ENCODE measurements at places on chromosomes 2 and 18.
A peak's percentile ranks its signal among the peaks of the same experiment; 100 is the strongest.

- DNase-seq = peak; percentile 63
Measured at GRCh38 chr2:163155279-163155883, 316.8 kb upstream of the KCNH7 start.

DNA sequence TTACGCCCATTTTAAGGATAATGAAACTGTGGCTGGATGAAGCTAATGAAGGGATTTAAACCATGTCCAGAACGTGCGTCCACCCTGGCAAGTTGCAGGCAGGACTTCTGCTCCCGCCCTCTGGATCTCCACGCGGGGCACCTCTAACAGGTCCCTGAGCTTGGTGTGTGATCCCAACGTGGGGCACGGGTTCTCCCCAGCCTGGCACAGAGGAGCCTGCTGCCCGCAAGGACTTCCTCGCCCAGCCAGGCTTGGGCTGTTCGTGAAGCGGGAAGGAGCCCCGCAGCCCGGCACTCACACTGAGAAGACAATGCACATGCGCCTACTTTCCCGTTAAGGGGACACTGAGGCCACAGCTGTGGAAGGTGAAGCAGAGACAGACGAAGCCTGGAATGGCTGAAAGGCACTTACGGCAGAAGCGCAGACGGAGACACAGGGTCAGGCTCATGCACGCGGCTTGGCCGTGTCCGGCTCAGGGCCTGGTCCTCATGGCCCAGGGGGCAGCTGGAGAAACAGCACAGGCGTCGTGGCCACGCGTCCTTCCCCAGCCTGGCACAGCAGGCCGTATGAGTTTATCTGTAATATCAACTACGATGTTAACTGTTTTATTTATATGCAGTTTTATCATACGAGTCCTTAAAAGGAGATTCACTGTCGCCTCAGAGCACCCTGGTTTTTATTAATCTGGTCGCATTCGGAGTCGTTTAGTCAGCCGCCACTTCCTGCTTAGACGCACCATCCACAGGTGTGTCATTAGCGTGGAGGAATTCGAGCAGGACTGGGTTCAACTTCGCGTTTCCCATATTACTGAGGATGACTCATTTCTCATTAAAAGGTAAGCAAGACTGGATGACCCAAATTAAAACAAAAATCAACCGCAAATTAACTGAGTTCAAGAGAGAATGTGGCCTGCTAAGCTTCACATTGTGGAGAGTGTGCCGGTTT is 835.9 kb downstream of the GALR1 start:
- DNase-seq = no peak

DNA sequence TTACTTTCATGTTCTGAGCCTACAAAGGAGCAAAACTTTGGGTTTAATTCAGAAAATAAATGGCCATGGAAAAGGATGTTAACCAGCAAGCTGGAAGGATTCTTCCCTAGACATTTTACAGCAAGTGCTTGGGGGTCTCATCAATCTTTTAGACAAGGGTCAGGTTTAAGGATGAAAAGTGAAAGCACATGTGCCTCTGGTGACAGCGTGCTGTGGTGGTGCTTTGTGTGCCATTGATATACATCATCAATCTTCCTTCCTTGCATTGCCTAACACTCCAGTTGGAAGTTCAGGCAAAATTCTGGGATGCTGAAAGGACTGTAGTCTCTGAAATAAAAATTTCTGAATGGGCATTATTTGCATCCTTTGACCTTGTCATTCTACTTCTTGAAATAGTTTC is 171.2 kb downstream of the KCNE4 start:
- DNase-seq = no peak

DNA sequence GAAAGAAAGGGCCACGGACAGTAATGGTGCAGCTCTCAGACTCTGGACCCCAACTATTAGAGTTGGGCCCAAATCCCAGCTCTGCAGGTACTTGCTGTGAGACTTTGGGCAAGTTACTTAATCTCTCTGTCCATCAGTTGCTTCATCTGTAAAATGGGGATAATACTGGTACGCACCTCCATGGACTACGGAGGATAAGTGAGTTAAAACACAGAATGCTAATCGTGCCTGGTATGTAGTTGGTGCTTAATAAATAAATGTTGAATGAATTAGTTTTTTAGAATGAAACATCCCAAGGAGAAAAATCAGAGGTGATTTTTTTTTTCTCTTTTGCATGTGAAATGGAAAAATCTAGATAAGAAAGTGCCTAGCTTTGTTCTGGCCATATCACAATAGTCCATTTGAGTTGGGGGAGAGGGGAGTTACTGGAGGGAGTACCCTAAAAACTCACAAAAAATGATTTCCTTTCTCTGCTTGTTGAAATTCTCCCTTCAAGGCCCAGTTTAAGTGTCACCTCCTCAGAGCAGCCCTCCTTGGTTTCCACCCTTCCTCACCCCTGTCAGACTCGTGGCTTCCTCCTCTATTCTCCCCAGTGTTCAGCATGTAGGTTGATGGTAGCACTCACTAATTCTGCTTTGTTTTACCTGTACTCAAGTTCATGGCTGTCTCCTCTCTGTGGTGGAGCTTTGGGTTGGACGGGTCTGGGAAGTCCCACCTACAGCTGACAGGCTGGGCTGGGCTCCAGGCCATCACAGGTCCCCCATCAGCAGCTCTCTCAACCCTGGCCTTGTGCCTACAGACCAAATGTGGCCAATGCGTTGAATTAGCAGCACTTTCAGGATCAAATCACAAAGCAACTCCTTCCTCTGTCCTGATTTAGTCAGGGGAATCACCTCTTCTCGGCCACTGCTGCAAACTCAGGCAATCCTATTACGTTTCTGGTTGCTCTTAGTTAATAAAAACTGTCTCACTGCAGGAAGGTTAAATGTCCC is 92.8 kb upstream of the TAF1B start:
- DNase-seq = no peak

DNA sequence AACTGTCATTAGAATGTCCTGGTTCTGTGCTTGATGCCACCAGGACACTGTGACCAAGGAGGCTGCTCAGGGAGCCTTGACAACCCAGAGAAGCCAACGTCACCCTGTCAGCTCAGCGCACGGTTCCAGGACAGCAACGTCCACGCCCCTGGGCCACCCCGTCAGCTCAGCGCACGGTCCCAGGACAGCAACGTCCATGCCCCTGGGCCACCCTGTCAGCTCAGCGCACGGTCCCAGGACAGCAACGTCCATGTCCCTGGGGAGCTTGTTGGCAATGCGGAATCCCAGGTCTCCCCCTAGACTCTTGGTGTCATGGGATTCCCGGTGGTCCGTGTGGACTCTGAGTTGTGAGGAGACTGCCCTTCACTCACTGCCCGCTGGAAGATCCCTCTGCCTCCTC is 51.0 kb upstream of the GALR1 start:
- DNase-seq = no peak

GRCh38 chr18:59012815-59013705 is 126.6 kb upstream of the SEC11C start:
- no peak for DNase-seq

DNA sequence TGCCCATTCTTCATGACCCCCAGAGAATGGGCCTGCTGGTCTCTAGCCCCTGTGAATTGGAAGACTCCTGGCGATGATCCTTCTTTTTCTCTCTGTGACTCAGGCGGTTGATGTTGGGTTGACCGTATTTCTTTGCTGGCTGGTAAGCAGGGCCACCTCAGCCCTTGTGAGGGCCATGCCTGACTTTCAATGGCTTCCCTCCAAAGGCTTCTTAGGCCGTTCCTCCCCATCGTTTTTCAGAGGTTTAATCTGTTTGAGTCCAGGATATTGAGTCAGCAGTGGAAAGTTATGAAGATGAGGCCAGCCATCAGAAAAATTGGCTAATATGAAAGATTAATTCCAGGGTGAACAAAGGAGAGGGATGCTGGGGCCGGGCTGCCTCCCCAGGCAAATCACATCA is 13.6 kb downstream of the HPCAL1 start:
- DNase-seq = no peak

GRCh38 chr2:151472966-151473365 is 63.3 kb downstream of the RIF1 start:
- no peak for DNase-seq

GRCh38 chr2:37349231-37349860 is 4.9 kb downstream of the QPCT start:
- DNase-seq = no peak

DNA sequence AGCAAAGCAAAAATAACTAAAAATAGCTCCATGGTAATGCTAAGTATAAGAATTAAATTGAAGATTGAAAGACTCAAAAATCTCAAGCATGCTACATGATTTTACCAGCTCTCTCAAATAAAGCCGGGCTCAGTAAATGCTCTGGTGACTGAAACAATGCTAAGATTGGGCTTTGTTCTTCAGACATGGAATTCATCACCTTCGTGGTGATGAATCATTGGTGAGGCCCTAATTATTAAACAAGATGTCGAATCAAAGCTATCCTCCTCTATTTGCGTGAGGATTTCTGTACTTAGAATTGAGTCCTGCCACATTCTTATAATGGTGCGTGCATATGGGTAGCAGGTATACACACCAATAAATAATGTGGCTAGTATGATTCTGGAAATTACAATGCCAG is 58.8 kb upstream of the LRRTM1 start:
- no peak for DNase-seq

DNA sequence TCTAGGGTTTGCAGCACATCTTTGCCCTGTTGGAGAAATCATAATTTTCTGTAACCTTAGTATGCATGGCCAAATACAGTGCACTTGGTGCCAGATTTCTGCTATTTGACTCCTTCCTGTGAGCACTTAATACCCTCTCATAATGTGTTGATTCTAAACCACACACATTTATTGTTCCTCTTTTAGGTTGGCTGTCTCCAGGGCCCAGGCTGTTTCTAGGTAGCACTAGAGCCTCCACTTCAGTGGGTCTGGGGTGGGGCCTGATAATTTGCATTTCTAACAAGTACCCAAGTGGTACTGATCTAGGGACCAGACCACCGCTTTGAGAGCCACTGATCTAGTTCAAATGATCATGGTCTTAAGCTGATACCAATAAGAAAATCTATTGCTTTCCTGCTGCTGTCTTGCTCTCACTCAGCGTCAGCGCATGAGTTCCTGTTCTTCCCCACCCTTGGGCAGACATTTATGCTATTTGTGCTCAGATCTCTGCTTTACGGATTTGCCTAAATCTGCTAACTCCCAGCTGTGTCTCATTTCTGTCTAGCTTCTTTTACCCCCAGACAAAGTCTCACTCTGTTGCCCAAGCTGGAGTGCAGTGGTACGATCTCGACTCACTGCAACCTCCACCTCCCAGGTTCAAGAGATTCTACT is 7.4 kb downstream of the PTRHD1 start:
- DNase-seq = no peak

DNA sequence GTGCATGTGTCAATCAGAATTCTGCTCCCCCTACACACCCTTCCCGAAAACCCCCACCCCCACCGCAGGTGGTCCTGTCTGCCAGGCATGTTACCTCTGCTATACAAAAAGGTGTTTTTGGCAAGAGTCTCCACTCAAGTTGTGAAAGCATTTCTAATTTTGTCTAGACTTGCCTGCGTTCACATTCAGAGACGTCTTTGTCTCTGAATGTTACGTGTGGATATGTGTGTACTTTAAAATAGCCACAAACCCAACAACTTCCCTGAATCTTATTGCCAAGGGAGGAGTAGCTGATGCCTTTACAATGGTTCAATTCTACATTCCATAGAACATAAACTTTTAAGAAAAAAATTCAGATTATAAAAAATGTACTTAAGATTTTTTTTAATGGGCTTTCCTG is 66.6 kb downstream of the ITGA4 start:
- DNase-seq = no peak

DNA sequence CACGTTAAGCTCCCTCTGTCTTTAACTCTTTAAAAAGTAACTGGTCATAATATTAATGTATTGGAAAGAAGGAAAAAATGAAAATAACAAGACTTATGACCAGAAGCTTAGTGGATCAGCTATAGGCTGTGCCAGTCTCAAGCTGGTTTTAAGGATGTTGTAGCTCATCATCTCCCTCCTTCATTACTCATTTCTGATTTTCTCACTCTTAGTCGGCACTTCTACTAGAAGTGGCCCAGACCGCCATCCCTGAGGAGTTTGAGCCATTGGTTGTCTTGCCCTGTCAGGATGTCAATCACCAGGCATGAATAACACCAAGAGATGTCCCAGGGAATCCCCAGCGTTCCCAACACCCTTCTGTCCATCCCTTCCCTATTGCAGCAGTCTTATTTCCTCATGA is 151.5 kb downstream of the ASXL3 start:
- DNase-seq = no peak

DNA sequence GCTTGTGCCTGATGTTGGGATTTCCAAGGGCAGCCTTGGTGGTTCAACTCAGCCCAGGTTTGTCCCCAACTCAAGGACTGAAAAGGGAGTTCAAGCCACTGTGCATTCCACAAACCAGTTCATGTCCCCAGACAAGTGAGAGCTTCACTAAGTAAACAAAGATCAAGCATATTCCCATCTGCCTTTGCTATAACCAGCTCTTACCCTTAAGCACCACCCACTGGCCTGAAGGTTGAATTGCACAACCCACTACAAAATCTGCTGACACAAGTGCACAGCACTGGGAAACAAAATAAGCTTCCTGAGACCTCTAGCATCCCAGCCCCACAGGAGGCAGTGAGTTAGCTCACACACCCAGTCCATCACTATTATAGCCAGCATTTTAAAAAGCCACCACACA is 516.7 kb downstream of the NR4A2 start:
- DNase-seq = peak; percentile 50

DNA sequence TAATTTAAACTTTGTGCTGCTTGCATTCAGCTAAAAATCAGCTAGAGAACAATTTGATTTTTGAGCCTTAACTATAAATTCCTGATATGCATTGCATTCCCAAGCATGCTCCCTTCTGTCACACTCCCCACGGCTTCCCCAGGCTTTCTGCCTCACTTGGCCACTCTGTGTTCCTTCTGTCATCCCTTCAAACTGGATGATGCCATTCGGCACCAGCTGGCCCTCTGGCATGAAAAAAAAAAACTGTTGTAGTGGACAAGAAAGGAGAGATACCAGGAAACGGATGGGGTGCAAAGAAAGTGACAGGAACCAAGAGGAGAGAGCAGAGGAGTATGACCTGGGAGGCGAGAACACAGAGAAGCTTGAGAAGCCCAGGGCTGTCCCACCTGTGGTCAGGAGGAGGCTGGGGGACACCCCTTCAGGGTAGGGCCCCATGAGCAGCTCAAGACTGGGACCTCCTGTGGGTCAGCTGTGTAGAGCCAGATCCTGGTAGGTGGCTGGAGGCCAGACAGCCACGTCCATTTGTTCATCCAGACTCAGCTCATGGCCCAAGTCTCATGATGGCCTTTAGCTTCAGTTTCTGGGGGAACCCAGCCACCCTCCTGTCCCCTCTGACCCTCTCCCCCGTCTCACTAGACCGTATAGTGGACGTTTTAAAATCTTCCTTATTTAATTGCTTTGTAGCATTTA is 211.8 kb downstream of the GBX2 start:
- no peak for DNase-seq

Measured in ACHN (cell line).